ENCODE measurements at places on chromosomes 7 and 10.

DNA sequence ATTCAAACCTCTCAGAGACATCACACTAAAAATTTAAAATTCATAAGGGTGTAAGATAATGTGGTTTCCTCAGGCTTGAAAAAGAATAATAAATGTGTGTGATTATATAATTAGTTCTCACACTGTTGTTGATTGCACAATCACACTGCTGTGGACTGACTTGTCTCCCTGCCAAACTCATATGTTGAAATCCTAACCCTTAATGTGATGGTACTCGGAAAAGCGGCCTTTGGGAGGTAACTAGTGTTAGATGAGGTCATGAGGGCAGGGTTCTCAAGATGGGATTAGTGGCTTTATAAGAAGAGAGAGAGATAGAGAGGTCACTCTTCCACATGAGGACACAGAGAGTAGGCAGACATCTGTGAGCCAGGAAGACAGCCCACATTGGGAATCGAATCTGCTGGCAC, 128.5 kb upstream of the COL1A2 start:
- no peak for DNase-seq

DNA sequence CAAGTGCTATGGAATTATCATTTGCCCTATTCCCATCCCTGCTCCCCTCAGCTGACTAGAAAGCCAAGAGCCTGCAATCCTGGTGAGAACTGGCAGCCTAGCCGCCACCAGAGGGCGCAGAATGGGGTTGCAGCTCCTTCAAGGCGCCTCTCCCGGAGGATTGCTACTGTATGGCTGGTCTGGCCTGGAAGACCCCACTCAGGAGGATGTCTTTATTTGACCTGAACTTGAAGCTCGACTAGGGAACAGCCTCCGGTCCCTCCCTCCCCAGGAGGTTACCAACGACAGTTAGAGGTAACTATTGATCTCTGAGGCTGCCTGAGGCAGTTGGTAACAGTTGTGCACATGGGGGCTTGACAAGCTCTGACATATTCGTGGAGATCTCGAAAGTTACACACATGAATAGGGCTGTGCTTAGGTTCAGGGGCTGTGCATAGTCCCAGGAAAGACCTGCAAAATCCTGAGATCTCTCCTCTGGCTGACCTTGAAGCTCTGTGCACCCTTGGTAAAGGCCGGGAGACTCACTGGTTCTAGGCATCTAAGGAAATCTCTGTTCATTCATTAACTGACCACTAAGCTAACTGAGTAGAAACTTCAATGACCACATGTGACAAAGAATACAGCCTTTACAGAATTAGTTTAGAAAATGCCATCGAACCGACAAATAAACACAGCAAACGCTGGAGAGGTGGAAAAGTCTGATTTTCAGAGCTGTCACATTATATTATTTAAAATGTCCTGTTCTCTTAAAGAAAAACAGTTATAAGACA, 65.7 kb downstream of the TSPAN12 start:
- DNase-seq = peak; percentile 56

GRCh38 chr10:24324651-24325050, 115.7 kb downstream of the KIAA1217 start:
- DNase-seq = no peak

GRCh38 chr7:126700807-126701604, 551.7 kb downstream of the GRM8 start:
- peak; percentile 26 for DNase-seq

DNA sequence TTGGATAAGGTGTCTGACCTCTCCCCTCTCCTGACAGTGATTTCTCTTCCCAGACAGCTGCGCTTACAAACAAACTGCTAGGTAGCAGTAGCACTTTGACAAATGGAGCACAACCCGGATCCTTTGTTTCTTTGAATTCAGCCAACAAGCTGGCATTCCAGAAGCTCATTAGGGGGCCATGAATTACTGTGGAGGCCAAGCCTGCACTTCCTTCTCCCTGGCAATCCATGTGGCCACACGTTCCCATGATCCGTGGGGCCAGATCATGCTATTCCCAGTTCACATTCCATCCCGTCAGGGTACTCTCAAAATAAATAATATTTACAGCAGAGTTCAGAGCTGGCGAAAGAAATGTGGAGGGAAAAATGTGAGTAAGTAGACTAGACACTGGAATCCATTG, 172.4 kb downstream of the PRPF18 start:
- no peak for DNase-seq

GRCh38 chr10:22006379-22006884, 2.9 kb upstream of the DNAJC1 start:
- no peak for DNase-seq

GRCh38 chr7:107327986-107328569, 141.8 kb upstream of the GPR22 start:
- no peak for DNase-seq

DNA sequence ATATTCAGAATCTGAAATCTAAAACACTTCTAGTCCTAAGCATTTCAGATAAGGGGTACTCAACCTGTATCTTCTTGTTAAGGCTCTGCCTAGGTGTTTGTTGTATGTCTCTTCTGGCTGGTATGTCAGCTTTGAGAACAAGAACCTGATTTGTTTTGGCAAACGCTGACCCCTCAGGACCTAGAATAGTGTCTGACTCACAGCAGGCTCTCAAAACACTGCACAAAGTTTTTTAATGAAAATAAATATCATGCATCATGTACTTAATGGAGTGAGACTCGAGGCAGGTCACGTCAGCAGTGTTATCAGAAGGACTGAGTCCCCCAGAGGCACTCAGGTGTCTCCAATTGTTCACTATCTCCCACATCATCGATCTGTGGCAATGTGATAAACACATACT, 99.1 kb downstream of the GLI3 start:
- no peak for DNase-seq

- DNase-seq = no peak
Observed at GRCh38 chr10:22978287-22978686, 50.4 kb downstream of the ARMC3 start.

GRCh38 chr10:61606959-61607907, 55.5 kb upstream of the CABCOCO1 start:
- no peak for DNase-seq

DNA sequence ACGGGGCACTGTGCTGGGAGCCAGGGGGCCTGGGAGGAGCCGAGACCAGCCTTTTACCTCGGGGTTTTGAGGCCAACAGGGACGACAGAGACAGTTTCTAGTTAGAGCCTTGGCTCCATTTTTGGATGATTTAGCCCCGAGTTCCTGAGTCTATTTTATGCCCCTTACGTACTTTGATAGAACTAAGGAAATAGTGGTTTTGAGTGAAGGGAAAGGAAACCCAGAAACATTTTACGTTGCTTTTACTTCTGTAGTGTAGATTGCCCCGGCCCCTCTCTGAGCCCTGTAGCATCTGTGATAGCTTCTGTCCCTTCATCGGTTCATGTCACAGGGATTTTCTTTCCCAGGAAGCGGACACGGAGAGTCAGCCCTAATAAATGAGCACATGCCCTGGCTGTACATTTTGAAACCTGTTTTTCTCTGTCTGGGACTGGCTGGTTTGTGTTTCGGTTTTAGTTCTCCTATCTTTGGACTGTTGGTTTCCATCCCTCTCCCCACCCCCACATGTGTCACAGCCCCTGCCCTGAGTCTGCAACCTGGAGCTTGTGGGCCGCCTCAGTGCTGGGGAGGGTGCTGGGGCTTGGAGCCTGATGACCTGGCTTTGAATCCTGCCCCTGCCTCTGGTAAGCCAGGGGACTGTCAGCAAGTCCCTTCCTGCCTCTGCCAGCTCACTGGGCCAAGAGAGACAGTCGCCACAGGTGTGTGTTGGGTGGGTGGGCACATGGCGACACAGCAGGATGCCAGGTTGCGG, 6.9 kb upstream of the ORAI2 start:
- DNase-seq = peak; percentile 62

- DNase-seq = no peak
Observed at GRCh38 chr10:83274088-83274487, 865.2 kb upstream of the GHITM start.

GRCh38 chr10:117148284-117148683, 10.2 kb upstream of the VAX1 start:
- no peak for DNase-seq

DNA sequence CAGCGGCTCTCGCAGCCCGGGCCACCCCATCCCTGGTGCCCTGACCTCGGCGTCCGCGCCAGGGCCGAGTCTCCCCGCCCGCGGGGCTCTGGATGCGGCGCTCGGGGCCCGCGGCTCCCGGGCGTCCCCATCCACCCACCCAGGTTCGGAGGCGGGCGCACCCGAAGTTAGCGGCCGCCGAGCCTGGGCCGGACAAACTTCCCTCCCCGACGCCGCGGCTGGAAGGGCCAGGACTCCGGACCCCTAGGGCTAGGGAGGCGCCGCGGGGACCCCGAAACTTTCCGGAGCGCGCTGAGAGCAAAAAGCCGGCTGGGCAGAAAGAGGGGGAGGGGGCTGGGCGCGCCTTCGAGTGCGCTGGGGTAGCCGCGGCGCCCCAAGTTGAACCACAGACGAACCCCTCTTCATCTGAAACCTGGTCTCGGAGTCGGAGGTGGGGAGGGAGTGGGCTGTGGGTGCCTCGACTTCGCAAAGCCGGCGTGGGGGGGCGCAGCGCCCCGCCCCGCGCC, 3.7 kb upstream of the ELFN1 start:
- no peak for DNase-seq

DNA sequence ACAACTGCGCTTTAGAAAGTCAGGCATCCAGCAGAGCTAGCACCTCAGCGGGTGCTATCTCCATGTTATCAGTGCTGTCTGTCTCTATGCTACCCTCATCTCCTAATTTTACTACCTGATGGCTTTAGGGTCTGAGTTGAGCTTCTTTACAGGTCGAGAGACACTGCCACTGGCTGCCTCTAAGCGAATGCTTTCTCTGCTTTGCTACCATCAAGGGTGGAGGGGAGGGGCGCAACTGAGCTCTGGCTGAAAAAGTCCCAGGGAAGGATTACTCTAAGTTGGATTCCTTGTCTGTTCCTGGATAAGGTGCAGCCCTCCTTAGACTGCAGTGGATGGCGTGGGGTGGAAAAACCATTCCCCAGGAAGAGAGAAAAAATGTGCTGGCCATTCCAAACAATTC, 105.7 kb downstream of the CDK14 start:
- no peak for DNase-seq

DNA sequence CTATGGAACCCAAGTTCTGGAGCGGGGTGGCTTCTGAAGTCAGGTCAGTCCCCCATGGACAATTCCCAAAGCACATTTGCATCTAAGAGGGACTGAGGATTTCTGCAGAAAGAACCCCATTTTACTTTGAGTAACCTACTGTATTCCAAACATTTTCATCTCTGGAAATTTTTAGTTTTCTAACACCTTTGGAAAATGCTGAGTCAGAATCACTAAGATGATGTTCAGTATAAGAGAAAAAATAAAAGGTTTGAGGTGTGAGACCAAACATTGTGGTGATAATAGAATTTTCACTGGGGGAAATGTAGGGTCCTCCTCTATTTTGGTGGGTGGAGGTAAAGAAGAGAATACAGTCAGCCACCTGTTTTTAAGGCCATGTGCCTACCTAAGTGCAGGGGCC, 227.1 kb downstream of the LRMDA start:
- no peak for DNase-seq

GRCh38 chr7:45978010-45978681, 57.1 kb upstream of the IGFBP3 start:
- DNase-seq = no peak

- no peak for DNase-seq
Observed at GRCh38 chr7:12889391-12889790, 202.0 kb downstream of the ARL4A start.

DNA sequence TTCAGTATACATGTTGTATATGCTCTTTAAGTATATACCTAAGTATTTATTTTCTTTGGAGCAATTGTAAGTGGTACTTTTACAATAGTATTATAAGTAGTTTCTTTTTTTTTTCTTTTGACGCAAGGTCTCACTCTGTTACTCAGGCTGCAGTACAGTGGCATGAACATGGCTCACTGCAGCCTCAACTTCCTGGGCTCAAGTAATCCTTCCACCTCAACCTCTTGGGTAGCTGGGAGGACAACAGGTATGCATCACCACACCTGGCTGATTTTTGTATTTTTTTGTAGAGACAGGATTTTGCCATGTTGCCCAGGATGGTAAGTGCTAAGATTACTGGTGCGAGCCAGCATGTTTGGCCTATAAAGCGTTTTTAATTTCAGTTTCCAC, 13.7 kb upstream of the CDCA7L start:
- no peak for DNase-seq

GRCh38 chr7:107147464-107148393, 21.1 kb upstream of the HBP1 start:
- DNase-seq = peak; percentile 28

DNA sequence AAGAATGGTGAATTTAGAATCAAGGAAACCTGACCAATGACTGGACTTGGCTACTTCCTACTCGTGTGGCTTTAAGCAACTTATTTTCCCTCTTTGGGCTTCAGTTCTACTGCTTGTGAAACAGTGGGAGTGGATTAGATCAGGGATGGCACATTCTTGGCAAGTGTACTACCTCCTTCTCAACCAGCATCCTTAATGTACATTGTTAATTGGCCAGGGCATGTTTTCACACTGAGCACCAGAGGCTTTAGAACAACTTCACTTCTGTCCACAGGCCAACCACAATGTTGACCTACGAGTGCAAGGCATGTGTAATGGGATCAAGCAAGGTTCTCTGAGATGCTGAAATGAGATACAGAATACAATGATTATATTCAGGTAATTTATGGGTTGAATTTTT, 315.3 kb downstream of the ADRA2A start:
- DNase-seq = no peak

DNA sequence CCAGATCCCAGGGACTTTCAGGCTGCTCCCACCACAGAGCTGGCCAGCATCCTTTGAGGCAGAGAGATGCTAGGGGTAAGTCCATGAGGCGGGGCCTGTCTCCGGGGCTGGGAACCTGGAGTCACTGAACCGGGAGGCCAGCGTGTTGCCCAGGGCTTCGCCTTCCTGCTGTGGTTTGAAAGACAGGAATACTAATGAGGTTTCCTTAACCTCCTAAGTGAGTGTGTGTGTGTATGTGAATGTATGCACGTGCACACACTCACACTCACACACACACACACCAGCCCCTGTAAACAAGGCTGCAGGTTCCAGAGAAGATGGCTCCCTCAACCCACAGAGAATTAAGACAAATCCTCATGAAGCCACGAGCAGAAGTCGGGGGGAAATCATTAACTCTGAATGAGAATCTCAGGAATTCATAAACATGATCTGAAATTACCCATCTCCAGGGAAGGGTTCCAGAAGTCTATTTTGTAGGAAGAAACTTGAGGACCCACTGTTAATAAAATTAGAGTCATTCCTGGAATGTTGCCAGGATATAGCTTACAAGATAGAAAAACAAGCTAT, 20.3 kb upstream of the PFKP start:
- no peak for DNase-seq
